ENCODE measurements at places on chromosomes 11 and 22. TPM values are rescaled to one million over a fixed set of nuclear protein-coding genes. Genes with fewer than 3 reads are reported as not detected.

The YPEL1 gene
- 9.1 TPM for total RNA-seq

The CLCF1 gene
- total RNA-seq = 5.3 TPM

The FXYD6 gene
- total RNA-seq = 78.6 TPM

The USH1C gene
- 4.3 TPM for total RNA-seq

The HARBI1 gene
- 1.0 TPM for total RNA-seq

The MMP7 gene
- total RNA-seq = 9.5 TPM

The ENTHD1 gene
- not detected for total RNA-seq

The FBLN1 gene
- 115 TPM for total RNA-seq
